ENCODE measurements at places on chromosomes 2 and 18. TPM values are rescaled to one million over a fixed set of nuclear protein-coding genes. Genes with fewer than 3 reads are reported as not detected.

Gene GPR17
- total RNA-seq, result not detected

- no peak overlapping the region for H3K27ac ChIP-seq
- H3K4me3 ChIP-seq, result no peak overlapping the region
- no peaks in the 10 kb centered on the region for H3K4me1 ChIP-seq
Measured at GRCh38 chr2:44706681-44707553, 234.6 kb upstream of the SIX3 start.

DNA sequence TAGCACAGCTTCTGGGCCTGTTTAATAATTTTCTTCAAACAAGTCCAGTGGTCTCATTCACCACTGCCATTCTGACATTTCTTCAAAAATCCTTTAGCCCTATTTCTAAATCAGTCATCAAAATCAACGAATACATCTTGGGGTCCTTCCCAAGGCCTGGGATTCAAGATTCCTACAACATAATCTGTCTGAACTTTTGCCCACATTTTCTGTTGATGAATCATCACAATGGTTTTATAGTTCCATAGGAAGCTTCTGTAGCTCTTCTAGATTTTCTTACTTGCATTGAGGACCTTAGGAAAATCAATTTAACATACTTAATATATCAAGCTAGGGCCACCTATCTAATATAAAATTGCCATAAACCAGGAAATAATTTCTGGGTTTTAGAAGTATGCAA lies 811.8 kb upstream of the ACVR2A start:
- H3K27ac ChIP-seq, result no peak overlapping the region
- no peaks in the 10 kb centered on the region for H3K4me1 ChIP-seq
- no peak overlapping the region for H3K4me3 ChIP-seq
- H3K36me3 ChIP-seq, result no peaks in the 10 kb centered on the region

GRCh38 chr2:220445429-220446105 lies 818.1 kb downstream of the SLC4A3 start:
- no peaks in the 10 kb centered on the region for H3K4me1 ChIP-seq
- H3K4me3 ChIP-seq, result no peak overlapping the region
- no peaks in the 10 kb centered on the region for H3K27me3 ChIP-seq
- no peaks in the 10 kb centered on the region for H3K36me3 ChIP-seq
- H3K27ac ChIP-seq, result no peak overlapping the region
- no peak for DNase-seq

DNA sequence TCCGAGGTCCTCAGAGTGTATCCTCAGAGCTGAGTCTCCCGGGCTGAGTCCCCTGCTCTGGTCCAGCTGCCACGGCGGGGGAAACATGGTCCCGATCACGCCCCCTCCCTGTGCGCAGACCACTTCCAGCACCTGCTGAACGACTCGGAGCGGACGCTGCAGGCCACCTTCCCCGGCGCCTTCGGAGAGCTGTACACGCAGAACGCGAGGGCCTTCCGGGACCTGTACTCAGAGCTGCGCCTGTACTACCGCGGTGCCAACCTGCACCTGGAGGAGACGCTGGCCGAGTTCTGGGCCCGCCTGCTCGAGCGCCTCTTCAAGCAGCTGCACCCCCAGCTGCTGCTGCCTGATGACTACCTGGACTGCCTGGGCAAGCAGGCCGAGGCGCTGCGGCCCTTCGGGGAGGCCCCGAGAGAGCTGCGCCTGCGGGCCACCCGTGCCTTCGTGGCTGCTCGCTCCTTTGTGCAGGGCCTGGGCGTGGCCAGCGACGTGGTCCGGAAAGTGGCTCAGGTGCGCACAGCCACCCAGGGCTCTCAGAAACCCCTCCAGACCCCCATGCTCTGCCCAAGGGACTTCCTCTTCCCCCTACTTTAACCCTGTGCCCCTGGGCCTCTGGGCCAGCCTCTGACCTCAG lies 26.7 kb downstream of the GPC1 start:
- H3K27ac ChIP-seq, result no peak overlapping the region
- H3K36me3 ChIP-seq, result peaks cover 29% of the 10 kb centered on the region
- peaks cover 6% of the 10 kb centered on the region for H3K4me1 ChIP-seq
- peak; percentile 27 for DNase-seq
- H3K27me3 ChIP-seq, result no peaks in the 10 kb centered on the region

GRCh38 chr18:40868110-40868858 lies 1086.8 kb upstream of the PIK3C3 start:
- no peaks in the 10 kb centered on the region for H3K4me1 ChIP-seq
- no peak overlapping the region for H3K4me3 ChIP-seq
- no peaks in the 10 kb centered on the region for H3K27me3 ChIP-seq
- H3K27ac ChIP-seq, result no peak overlapping the region

- H3K27ac ChIP-seq, result no peak overlapping the region
- no peaks in the 10 kb centered on the region for H3K36me3 ChIP-seq
- DNase-seq, result no peak
- H3K27me3 ChIP-seq, result no peaks in the 10 kb centered on the region
Measured at GRCh38 chr2:180442860-180443644, 436.0 kb upstream of the CWC22 start.

GRCh38 chr2:42957861-42958301 lies 165.5 kb upstream of the HAAO start:
- no peaks in the 10 kb centered on the region for H3K36me3 ChIP-seq
- H3K4me3 ChIP-seq, result no peak overlapping the region
- DNase-seq, result no peak
- no peak overlapping the region for H3K27ac ChIP-seq
- H3K4me1 ChIP-seq, result peaks cover 3% of the 10 kb centered on the region
- H3K27me3 ChIP-seq, result no peaks in the 10 kb centered on the region

DNA sequence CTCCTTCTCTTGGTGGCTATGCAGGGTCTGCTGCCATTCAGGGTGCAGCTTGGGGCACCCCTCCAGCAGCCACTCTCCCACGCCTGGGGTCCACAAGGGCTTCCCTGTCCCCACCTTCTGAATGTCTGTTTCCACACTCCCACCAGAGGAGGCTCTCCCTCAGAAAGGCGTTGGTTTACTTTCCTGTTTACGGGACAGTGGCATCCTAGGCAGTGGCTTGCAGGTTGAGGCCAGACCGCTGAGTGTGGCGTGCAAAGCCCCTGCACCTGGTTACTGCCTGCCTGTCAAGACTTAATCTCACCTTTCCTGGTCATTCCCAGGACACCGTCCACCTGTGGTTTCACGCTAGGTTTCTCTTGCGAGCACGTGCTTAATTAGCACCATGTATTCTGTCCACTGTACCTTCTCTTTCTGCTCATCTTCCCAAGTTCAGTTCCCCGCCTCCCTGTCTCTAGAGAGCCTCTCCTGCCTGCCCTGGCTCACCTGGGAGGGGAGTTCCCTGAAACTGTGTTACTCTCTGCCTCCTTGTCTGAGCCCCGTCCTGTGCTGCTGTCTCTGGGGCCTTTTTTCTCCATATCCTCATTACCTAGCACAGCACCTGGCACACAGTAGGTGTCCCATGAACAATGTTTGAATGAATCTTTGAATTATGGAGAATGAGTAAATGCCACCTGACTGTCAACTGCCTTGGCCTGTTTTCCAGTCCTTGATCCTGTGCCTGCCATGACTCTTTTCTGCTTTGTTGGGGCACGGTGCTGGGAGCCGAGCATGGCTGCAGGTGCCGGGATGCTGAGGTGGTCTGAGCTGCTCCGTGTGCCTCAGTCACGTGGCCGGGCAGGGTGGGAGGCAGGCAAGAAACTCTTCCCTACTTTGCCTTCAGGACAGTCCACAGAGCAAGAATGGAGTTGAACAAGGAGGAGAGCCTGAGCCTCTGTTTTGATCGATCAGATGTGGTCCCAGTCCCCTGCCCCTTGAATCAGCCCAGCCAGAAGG lies 56.4 kb downstream of the ARHGEF4 start:
- no peaks in the 10 kb centered on the region for H3K36me3 ChIP-seq
- DNase-seq, result no peak
- no peaks in the 10 kb centered on the region for H3K4me1 ChIP-seq
- H3K4me3 ChIP-seq, result no peak overlapping the region
- H3K27ac ChIP-seq, result no peak overlapping the region
- no peaks in the 10 kb centered on the region for H3K27me3 ChIP-seq

Gene LCT
- total RNA-seq, result not detected

DNA sequence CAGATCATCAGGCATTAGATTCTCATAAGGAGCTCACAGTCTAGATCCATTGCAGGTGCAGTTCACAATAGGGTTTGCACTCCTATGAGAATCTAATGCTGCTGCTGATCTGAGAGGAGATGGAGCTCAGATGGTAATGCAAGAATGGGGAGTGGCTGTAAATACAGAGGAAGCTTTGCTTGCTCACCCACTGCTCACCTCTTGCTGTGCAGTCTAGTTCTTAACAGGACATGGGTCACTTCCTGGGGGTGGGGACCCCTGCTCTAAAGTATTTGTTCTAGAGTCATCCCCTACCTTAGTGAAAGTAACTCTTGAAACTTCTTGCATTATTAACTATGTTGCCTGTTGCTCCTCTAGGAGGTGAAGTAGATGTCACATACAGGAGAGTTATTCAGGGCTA lies 171.3 kb upstream of the PARD3B start:
- no peak overlapping the region for H3K4me3 ChIP-seq
- no peaks in the 10 kb centered on the region for H3K4me1 ChIP-seq
- H3K36me3 ChIP-seq, result no peaks in the 10 kb centered on the region
- no peak for DNase-seq

Gene DUSP28
- 11.4 TPM for total RNA-seq

- H3K4me1 ChIP-seq, result no peaks in the 10 kb centered on the region
- no peak overlapping the region for H3K4me3 ChIP-seq
- no peaks in the 10 kb centered on the region for H3K36me3 ChIP-seq
- DNase-seq, result no peak
- no peak overlapping the region for H3K27ac ChIP-seq
Measured at GRCh38 chr18:493986-494983, 6.2 kb downstream of the COLEC12 start.

DNA sequence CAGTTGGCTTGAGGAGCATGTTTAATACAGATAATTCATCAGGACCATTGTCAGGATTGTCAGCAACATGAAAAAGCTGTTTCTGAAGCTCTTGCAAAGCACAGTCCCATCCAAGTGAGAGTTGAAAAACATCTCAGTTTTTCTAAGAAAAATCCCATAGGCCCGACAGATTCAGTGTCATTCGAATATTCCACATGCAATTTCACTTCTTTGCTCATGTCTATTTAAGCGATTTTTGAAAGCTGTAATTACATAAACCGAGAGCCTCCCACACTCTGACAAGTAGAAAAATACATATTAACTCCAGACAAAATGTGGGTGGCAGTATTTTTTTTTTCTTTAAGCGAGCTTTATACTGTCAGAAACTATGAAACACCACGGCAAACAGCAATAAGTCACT lies 134.7 kb upstream of the GALNT5 start:
- no peaks in the 10 kb centered on the region for H3K36me3 ChIP-seq
- H3K27me3 ChIP-seq, result no peaks in the 10 kb centered on the region
- DNase-seq, result no peak
- no peak overlapping the region for H3K4me3 ChIP-seq
- no peak overlapping the region for H3K27ac ChIP-seq

DNA sequence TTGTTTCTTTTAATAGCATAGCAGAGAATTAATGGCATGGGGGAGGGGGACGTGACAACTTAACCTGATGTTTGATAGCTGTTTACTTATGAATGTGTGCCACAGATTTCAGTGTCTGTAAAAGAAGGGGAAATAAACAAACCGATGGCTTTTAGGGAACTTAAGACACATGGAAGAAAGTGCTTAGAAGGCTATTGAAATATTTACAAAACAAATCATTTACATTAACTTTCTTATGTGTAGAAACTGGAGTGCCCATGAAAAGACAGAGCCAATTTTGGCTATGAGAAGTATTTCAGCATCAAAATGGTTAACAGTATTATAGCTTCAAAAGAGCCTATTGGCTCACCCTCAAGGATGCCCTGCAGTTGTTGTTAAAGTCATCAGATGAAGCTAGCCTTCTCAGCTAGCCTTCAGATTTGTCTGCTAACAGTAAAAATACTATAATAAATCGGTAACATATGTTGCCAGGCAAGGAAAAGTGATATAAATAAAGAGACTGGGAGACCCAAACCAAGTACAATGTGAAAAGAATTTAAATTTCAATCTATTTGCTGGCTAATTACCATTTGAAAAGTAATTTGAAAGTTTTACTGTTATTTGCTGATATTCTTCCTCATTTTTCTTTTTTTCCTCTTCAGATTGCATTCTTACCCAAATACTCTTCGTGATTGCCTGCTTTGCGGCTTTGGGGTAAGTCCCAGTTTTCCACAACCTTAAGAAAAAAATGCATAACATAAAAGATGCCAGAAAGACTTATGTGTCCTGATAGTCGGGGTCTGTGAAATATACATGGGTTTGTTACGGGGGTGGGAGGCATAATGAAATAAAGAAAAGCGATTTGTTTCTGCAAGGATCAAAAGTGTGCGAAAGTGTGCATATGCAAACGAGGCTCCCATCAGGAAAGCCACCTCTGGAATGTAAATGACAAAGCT lies 256.4 kb downstream of the MEIS1 start:
- peak overlapping the region; percentile 67 for H3K4me3 ChIP-seq
- H3K4me1 ChIP-seq, result peaks cover 4% of the 10 kb centered on the region
- peak overlapping the region; percentile 77 for H3K27ac ChIP-seq
- DNase-seq, result peak; percentile 45
- H3K27me3 ChIP-seq, result no peaks in the 10 kb centered on the region

DNA sequence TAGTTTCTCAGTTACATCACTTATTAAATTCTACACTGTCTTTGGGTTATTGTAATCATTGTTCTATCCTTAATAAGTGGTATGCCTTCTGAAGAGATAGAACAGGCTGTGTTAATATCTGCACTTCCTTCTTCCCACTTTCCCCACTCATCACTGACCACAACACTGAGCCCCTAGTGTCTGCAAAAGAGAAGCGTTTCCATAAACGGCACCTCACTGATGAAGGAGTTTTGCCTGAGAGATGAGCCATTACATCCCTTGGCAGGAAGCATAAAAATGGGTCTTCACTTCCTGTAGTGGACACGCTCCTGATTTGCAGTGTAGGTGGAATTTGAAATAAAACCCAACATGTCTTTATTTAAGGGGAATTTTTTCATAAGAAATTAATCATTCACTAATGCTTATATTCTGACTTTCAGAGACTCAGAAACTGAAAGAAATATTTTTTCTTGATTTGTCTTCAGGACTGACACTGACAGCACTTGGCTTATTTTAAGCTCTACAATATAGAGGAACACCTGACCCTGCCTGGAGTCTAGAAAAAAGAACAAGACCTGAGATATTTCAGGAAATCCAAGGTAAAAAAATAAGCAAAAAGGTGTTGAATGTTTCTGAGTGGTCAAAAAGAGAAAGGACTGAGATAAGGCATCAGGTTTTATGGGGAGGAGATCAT lies 275.3 kb downstream of the RAD51AP2 start:
- no peak for DNase-seq
- no peak overlapping the region for H3K27ac ChIP-seq
- H3K4me3 ChIP-seq, result no peak overlapping the region
- H3K27me3 ChIP-seq, result no peaks in the 10 kb centered on the region
- H3K4me1 ChIP-seq, result no peaks in the 10 kb centered on the region

GRCh38 chr2:24825883-24826772 lies 32.9 kb downstream of the CENPO start:
- peaks cover 8% of the 10 kb centered on the region for H3K4me1 ChIP-seq
- no peaks in the 10 kb centered on the region for H3K27me3 ChIP-seq
- no peak overlapping the region for H3K4me3 ChIP-seq
- DNase-seq, result peak; percentile 18
- H3K27ac ChIP-seq, result no peak overlapping the region

- no peaks in the 10 kb centered on the region for H3K27me3 ChIP-seq
- DNase-seq, result no peak
- peaks cover 36% of the 10 kb centered on the region for H3K4me1 ChIP-seq
- H3K27ac ChIP-seq, result peak overlapping the region; percentile 96
- peaks cover 6% of the 10 kb centered on the region for H3K36me3 ChIP-seq
- H3K4me3 ChIP-seq, result peak overlapping the region; percentile 87
Measured at GRCh38 chr2:113755835-113756354, 547 bp downstream of the SLC35F5 start.

All from adrenal gland (tissue), 19 donors.